CD4-positive, alpha-beta T cell treated with Interleukin-17A for 1 hour (primary cell): ENCODE measurements at places on chromosomes 13 and 19.
A peak's percentile ranks its signal among the peaks of the same experiment; 100 is the strongest.

GRCh38 chr13:113297370-113298042 is 467 bp downstream of the LAMP1 start:
- DNase-seq, result peak; percentile 74

- no peak for DNase-seq
These were observed 1893.9 kb downstream of the PCDH9 start for GRCh38 chr13:65336087-65336749.

DNA sequence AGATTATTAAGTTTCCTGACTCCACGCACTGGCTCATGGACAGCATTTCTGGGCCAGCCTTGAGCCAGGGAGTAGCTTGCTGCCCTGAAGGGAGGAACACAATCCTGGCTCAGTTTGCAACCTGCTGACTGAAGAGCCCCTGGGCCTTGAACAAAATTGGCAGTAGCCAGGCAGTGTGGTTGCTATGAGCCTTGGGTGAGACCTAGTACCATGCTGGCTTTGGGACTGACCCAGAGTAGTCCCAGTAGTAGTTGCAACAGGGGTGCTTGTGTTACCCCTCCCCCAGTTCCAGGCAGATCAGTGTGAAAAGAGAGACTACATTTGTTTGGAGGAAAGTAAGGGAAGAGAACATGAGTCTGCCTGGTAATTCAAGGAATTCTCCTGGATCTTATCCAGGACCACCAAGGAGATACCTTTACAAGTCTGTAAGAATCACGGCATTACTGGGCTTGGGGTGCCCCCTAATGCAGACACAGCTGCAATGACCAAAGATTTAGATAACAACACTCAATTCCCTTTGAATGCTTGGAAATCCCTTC is 22.0 kb downstream of the ITGBL1 start:
- DNase-seq, result no peak

GRCh38 chr13:71922194-71922593 is 55.2 kb upstream of the DACH1 start:
- no peak for DNase-seq

- DNase-seq, result peak; percentile 40
These were observed 3.2 kb downstream of the IFNL1 start for GRCh38 chr19:39299404-39299803.

DNA sequence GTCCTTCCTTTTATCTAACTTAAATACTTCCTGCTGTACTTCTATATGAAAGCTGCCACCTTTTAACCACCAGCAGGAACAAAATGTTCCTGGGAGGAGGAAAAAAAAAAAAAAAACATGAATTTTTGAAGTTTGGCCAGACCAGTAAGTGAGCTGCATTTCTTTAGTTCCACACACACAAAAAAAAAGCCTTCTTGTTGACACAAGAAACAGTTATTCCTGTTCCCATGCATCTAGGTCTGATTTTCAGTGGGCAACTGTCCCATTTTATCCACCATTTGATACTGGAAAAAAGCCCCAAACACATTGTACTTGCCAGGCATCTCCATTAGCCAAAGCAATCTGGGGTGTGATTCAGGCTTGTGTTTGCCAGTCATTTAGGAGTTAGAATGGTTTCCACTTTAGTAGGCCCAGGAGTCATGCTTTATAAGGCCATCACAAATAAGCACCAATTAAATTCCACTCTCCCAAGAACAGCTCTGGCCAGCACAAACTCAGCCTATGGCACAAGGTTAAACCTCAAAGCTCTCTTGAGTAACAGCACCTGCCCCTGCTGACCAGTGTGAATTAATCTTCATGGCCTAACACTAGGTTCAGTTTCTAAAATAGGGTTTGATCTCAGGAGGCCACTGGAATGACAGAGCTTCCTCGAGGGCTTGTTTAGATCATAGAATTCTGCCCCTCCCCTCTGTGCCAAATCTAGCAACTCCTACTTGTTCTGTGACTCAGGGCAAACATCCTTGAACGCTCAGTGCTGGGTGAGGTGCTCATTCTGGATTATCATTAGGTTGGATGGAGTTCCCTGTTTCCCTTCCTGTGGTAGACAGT is 67.1 kb downstream of the NUFIP1 start:
- no peak for DNase-seq

GRCh38 chr13:29922281-29922821 is 71.9 kb upstream of the UBL3 start:
- DNase-seq, result peak; percentile 12

DNA sequence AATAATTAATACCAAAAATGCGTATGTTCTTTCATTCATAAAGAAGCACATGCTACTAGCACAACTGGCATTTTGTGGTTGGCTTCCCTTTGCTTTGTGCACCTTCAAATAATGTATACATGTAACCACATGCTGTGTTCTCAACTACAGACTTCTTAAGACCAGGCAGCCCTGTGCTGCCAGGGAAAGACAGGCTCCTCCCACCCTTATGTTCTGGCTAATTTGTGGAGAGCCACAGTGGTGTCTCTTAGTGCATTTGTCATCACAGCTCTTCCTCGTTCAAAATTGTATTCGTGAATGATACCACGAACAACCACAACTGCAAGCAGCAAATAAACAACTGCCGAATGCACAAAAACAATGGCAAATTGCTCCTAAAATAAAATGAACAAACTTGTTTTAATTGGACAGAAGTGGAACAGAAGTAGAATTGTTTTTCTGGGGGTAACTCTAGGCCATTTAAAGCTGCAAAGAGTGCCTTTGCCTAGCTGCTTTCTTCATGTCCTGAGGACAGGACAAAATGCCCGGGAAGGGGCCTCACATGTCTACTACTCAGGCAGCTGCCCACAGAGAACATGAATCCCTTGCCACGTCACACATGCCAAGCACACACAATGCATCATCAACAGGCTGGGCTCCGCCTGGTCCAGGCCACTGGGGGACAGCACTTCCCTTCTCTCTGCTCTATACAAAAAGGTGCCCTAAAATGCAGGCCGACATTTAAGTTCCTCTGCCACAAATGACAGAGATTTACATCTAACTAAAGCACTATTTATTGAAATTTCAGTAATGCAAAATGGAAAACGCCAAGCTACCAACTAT is 21.7 kb downstream of the IRS2 start:
- peak; percentile 41 for DNase-seq

DNA sequence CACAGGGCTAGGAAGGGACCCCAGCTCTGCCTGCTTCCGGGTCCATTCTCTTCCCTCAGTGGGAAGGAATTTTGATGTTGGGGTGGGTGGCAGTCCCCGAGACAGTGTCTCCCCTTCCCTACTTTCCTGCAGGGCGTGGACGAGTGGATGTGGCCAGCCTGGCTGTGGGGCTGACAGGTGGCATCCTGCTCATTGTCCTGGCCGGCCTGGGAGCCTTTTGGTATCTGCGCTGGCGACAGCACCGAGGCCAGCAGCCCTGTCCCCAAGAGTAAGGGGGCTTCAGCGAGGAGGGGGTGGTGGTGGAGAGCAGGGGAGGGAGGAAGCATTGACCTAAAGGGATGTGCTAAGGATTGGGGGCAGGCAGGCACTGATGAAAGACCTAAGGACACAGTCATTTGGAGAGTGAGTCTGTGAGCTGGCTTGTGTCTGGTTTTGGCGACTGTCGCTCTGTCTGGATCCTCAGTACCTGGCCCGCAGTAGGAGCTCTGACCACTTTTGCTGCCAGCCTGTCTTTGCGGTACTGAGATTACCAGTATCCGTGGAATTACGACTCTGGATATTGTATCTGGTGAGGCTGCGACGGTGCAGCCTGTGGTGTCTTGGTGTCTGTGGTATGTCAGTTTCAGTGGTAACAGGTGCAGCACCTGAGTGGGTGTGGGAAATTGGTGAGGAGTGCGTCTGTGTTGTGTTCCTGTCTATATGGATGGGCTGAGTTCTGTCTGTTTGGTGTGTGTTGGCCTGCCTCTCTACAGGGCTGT is 2.4 kb upstream of the PRR12 start:
- peak; percentile 39 for DNase-seq

DNA sequence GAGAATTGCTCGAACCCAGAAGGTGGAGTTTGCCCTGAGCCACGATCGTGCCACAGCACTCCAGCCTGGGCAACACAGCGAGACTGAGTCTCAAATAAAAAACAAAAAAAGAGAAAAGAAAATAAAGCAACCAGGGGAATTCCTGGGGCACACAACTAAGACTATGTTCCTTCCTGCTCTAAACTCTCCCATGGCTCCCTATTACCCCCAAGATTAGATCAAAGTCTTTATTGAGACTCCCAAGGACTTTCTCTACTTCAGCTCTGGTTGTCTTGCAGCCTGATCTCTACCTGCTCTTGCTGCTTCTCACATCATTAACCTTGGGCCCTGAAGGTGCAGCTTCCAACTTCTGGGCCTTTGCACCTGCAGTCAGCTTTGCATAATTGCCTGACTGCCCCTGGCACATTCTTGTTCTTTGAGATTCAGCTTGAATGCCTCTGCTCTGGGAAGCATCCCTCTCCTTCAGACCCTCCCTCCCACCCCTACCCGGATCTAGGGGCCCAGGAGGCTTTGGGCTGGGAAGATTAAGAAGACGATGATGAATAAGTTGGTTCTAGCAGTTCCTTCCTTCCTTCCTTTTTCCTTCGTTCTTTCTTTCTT is 16.8 kb upstream of the CERS4 start:
- no peak for DNase-seq

GRCh38 chr19:48746738-48747575 is at the start of gene IZUMO1:
IZUMO1 (minus strand) TSS chr19:48746909; CDS start chr19:48745859, 1,050 bp downstream.
- peak; percentile 68 for DNase-seq

DNA sequence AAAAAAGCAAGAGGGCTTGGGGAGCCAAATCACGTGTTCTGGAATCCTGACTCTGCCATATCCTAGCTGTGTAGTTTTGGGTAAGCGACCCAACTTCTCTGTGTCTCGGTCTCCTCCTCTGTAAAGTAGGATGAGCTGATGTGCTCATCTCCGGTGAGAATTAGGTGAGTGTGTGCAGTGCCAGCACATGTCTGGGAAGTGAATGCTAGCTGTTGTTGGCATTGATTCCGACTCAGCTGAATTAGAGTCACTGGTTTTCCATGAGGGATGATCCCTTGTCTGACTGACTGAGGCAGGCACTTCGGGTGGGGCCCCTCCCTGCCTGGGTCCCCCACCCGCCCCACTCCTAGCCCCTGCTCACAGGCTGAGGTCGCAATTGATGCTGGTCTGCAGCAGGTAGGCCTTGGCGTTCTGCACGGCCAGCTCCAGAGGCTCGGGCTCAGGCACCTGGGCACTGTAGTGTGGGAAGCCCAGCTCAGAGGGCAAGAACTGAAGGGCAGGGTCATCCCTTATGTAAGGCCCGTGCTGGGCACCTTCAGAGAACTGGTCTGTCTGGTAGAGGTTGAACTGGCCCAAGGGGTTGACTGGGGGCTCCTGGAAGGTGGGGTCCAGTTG is 835 bp downstream of the RSPH6A start:
- no peak for DNase-seq

GRCh38 chr13:111401151-111401550 is 80.7 kb downstream of the TEX29 start:
- DNase-seq, result no peak

DNA sequence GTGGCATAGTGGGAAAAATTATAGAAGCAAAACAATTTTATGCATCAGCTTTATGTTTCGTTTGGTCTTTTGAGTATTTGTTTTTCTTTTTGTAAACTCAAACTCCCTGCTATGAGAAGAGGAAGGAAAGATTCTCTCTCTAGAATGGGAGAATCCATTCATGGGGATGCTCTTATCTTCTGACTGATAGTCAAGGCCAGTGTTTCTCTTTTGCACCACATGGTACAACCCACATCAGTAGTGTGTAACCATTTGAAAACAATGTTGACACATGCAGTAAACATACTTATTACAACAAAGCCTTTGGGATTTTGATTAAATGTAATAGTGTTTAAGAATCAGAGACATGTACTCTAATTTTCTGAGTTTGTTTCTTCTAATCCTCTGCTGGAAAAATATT is 490.5 kb downstream of the MYO16 start:
- no peak for DNase-seq

DNA sequence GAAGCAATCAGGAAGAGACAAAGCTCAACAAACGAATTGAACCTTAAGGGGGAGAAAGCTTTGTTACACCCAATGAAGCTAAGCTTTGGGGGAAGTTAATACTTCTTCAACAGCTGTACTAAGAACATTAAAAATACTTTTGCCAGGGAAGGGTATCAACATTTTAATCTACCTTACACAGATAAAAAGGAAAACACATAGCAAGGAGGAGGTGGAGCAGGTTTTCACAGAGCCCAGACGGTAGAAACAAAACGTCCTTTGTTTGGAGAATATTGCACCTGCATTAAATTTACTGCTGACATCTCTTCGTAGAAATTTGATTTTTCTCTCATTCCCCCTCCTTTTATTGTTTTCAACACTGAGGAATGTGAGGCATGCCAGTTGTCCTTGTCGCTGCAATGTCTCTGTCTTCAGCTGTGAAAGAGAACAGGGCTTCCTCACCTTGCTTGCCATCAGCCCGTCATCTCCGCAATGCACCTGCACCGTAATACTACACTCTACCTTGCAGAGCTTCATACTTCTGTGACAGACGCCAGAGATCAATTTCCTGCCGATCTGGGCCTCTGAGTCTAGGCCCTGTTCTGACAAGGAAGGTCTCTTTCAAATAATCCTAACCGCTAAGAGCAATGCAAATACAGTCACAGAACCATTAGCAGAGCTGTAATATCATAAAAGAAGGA is 270.8 kb downstream of the SPRY2 start:
- no peak for DNase-seq

DNA sequence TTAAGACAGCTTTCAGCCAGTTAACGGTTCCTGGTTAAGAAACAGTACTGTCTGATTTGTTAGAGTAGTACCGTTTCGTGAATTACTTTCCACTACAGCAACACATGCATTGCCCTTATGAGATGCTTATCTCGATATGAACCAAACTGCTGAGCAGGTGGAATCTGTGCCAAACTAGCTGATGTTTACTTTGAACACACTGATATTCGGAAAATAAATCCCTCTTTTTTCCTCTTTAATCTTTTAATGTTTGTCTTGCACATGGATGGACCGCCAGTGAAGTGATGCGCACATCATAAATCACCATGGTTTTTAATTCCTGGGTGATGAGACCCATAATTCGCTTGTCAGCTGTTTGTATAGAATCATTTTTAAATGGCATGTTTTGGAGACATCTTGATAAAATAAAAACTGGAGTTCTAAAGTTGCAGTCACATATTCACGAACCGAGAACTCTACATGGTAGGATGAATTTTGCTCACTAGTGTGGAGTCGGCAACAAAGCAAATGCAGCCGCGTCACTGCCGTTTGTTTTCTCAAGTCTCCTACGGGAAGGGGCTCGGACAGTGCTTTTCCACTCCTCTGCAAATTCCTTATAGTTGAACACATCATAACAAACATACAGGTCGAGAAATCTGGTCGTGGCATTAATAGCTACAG is 1.1 kb downstream of the GJA3 start:
- peak; percentile 15 for DNase-seq
